ENCODE measurements at places on chromosomes 3 and 15.

GRCh38 chr15:82840166-82840565, 30.7 kb downstream of the WHAMM start:
- DNase-seq, result no peak

GRCh38 chr15:48924528-48925393, 39.0 kb downstream of the SHC4 start:
- DNase-seq, result no peak

- no peak for DNase-seq
Observed at GRCh38 chr3:124248471-124249028, 256.6 kb upstream of the ROPN1 start.

DNA sequence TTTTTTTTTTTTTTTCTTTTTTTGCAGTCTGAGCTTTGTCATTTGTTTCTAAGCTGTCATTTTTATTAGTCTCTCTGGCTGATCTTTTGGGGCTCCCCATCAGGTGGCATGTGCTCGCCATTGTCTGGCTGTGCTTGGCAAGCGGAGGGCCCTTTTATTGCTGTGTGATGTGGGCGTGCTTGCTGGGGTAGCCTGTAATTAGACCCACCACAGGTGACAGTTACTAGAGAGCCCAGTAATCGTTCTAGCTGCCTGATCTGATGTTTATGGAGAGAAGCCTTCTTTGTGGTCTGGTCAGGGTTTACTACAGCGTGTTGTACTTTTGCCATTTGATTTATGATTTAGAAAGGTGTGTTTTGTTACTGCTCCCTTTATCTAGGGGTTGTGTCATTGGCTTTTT, 179.9 kb downstream of the MCTP2 start:
- no peak for DNase-seq

DNA sequence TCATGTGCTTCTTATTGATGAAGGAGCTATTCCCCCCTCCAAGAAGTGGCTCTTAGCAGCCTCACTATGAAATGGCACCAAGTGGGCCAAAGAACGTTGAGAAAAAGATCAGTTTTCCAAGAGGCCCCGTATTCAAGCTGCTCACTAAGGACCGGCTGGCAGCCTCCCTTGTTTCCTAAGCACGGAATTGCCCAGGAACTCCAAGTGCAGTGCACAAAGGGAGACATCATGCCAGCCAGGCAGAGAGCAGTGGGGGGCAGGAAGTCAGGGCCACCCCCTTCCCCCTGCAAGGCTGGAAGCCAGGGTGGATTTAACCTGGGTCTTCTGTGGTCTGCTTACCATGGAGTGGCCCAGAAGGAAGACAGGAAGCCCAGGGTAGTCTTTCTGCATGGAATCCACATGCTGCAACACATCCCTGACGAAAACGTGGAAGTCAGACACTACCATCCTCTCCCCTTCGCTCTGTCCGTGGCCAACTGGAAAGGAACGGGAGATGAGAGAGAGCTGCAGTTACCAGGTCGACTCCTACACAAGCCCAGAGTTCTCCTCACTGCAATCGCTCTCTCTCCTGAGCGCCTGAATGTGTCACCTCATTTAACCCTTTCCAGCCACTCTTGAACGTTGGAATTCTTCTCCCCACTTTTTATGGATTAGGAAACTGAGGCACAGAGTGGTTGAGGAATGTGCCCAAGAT, 49.5 kb downstream of the ABTB1 start:
- DNase-seq, result no peak

GRCh38 chr3:112958811-112959560, 15.9 kb downstream of the CD200R1 start:
- no peak for DNase-seq

- no peak for DNase-seq
Observed at GRCh38 chr3:132210476-132211346, 106.5 kb upstream of the ACP3 start.

GRCh38 chr15:62378772-62379498, 213.8 kb upstream of the C2CD4B start:
- no peak for DNase-seq

DNA sequence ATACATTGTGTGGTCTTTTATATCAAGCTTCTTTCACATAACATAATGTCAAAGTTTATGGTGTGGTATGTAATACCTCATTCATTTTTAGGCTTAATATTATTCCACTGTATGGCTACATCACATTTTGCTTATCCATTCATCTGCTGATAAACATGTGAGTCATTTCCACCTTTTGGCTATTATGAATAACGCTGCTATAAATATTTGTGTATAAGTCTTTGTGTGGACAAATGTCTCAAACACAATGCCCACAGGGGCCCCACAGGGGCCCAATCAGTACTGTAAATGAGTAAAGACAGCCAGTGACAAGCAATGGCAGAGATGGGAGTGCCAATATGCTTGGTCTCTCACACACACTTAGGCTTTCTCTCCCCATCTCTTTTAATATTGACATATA, 54.2 kb downstream of the PIK3R4 start:
- DNase-seq, result no peak
